Anterior cingulate cortex (tissue), 58 donors: ENCODE measurements at places on chromosomes 2 and 18.

GRCh38 chr2:210539578-210540416 lies 16.6 kb upstream of the CPS1 start:
- no peak for DNase-seq

DNA sequence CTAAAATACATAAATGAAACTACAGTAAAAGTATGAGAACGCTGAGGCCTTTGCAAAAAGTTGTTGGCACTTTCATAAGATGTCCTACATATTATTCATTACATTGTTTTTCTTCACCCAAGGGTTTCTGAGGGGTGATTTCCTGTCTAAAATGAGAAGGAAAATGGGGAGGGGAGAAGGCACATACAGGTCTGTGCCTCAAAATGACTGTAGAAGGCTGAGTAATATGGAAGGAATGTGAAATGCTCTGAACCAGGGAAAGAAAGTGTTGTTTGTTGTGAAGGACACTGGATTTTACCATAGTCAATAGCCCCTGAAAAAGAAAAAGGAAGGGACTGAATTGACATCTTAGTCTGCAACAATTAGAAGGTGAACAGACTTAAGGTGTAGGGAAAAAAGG lies 99.5 kb upstream of the RNF152 start:
- no peak for DNase-seq

- DNase-seq = no peak
Observed at GRCh38 chr2:221726894-221727513, 154.9 kb upstream of the EPHA4 start.

DNA sequence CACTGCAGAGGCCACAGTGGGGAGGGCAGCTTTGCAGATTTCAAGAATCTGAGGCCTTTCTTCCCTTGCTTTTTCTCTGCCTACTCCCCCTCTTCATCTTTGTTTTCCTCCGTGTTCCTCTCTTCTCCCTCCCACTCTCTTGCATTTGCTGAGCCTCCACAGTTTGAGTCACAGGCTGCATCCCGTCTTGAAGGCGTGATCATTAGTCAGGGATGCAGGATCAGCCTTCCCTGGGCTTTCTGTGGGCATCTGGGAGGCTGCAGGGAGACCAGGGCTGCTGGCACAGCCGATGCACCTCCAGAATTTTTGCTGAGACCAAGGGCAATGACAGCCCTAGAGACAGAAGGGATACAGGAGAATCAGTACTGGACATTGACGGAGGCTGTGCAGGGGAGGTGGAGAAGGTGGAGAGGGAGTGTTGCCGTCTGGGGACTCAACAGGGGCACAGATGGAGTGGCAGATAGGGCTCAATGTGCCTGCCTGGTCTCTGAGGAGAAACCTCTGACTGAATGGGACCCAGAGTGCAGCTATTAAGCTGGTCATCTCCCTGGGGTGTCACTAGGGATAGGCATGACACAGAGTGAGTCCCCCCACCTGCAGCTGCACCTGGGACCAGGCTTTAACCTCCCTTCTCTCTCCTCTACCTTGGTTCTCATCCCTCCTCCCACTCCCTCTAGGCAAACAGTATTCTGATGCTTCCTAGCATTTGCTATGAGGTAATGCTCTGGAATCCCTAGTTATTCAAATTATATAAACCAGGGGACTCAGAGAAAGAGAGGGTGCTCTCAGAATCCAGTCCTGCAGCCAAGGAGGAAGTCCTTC lies 29.0 kb upstream of the DNAJC27 start:
- DNase-seq = no peak

GRCh38 chr2:237297421-237298150 lies 116.4 kb downstream of the COL6A3 start:
- DNase-seq = no peak

DNA sequence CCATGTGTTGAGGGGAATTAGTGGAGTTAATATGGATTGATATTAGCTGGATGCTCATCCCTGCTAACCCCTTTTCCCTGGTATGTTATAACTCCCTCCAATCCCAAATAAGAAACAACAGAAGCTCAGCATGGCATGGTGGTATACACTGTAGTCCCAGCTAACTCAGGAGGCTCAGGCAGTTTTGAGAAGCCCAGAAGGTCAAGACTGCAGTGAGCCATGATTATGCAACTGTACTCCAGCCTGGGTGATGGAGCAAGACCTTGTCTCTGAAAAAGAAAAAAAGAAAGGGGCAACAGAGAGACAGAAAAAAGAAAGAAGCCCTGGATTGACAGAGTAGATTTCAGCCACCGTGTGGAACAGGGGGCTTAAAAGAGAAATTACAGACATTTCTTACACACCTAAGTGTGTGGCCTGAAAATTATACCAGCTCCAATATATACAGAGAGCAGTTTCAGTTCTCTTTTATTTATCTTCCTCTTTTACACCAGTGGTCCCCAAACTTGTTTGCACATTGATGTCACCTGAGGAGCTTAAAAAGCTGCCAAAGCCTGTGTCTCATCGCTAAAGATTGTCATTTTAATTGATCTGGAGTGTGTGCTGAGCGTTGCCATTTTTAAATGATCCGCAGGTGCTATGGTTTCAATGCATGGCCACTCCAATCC lies 203.6 kb downstream of the UBE2E3 start:
- no peak for DNase-seq

- no peak for DNase-seq
Observed at GRCh38 chr2:17579605-17580318, 39.3 kb downstream of the VSNL1 start.

GRCh38 chr2:109183871-109184270 lies 54.9 kb downstream of the SH3RF3 start:
- no peak for DNase-seq
